ENCODE measurements at places on chromosomes 11 and 22. TPM values are rescaled to one million over a fixed set of nuclear protein-coding genes. Genes with fewer than 3 reads are reported as not detected.
A peak's percentile ranks its signal among the peaks of the same experiment; 100 is the strongest.

Gene TRIM29
- not detected for total RNA-seq

Gene PATE2
- not detected for total RNA-seq

DNA sequence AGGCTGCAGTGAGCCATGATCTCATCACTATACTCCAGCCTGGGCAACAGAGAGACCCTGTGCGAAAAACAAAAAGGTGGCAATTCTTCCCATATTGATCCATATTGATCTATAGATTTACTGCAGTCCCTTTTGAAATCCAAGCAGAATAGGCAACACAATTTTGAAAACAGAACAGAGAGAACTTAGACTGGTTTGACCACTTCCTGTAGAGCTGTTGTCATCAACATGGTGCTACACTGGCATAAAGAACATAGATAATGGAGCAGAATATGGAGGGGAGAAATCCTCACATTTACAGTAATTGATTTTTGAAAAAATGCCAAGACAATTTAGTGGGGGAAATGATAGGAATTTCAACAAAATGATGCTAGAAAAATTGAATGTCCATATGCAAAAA, 34.1 kb downstream of the GRK3 start:
- no peak for DNase-seq

GRCh38 chr11:60172011-60172410, 10.9 kb downstream of the MS4A6A start:
- DNase-seq, result no peak

GRCh38 chr11:92137747-92138146, 86.9 kb upstream of the FAT3 start:
- no peak for DNase-seq

DNA sequence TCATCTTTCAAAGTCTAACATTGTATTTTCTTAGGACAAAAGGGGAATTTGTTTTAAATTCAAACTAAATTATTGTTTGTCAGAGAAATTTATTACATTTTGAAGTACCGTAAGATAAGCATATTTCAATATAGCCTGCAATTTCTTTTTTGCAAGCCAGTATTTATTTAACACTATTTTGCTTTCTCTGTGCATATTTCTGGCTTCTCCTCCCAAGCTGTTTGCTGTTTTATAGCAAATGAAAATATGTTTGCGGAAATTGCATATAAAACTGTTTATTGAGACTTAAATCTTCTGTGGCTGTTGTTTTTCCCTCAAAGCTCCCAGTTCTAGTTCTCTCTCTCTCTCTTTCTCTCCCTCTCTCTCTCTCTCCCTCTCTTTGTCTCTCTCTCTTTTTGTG, 866.8 kb downstream of the FAM181B start:
- DNase-seq, result no peak

- DNase-seq, result no peak
Measured at GRCh38 chr11:92627615-92628256, 341.7 kb upstream of the MTNR1B start.

DNA sequence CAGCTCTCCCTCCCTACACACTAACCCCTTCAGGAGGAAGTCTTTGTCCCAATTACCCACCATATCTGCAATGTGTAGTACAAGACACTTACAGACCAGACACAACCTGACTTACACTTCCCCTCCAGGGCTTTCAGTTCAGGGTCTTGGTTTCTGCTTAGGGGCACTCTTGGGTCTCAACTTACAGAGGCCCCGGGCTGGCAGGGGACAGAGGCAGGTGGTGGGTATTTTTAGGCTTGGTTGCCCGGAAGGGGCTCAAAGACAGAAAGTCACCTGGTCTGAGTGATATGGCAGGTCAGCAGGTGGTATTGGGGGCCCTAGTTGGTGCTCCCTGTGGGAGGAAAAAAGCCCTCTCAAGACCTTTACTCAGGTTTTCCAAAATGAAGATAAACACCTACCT, 3.4 kb upstream of the TMEM184B start:
- no peak for DNase-seq

Gene CARNS1
- 5.1 TPM for total RNA-seq

Gene RASGRP2
- 37.3 TPM for total RNA-seq

Gene SLC37A2
- total RNA-seq, result 4.5 TPM

Gene LIF
- 0.09 TPM for total RNA-seq

Gene RFPL1
- total RNA-seq, result not detected

DNA sequence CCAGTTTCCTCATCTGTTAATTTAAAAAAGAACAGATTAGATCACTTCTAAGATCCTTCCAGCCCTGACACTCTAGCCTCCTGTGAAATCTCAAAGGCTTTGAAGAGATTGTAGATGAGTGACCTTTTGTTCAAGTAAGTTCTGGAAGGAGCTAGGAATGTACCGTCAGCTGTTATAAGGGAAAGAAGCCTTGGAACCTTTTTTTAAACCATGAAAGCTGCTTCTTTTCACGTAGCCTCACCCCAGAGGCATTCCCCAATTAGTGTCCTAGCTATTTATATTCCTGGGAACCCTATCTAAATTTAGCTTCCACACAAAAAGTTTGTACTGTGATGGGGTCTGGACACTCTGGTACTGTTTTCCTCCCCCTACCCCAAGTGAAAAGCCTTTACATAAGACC, 35.8 kb upstream of the SLN start:
- no peak for DNase-seq

Gene FOLR1
- total RNA-seq, result not detected

GRCh38 chr11:80297858-80298632, 857.2 kb upstream of the TENM4 start:
- no peak for DNase-seq

DNA sequence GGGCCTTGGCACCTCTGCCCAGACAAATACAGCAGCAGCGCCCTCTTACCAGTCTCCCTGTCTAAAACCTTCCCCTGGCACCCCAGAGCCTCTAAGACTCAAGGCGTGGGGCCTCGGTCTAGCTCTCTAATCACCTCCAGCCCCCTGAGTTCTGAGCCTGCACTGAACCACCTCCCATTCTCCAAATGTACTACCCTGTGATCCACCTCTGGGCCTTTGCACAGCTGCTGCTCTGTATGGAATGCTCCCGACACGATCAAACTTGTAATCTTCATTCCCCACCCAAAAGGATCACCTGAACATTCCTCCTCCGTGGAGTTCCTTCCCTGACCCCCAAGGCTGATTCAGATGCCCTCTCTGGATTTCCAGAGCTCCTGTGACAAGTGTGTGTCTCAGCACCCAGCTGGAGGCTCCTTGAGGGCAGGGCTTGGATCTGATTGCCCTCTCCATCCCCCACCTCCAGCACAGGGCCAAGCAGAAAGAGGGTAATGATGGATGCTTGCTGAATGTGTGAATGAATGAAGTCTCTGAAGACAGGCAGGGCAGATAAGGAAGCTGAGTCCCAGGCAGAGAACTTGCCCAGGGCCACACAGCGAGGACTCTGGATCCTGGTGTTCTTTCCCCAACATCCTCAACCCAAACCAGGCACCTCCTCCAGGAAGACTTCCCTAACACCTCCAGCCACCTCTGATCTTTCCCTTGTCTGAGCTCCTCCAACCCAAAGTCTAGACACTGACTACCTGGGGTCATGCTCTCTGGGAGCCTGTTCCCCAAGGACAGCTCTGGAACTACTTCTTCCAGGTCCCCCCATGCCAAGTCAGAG, 18.3 kb downstream of the STARD10 start:
- DNase-seq, result no peak

Gene OR2AG2
- total RNA-seq, result not detected

- no peak for DNase-seq
Measured at GRCh38 chr11:73465023-73465675, 89.0 kb downstream of the RELT start.

GRCh38 chr11:59417023-59417422, 9.2 kb downstream of the OR5A2 start:
- DNase-seq, result no peak

DNA sequence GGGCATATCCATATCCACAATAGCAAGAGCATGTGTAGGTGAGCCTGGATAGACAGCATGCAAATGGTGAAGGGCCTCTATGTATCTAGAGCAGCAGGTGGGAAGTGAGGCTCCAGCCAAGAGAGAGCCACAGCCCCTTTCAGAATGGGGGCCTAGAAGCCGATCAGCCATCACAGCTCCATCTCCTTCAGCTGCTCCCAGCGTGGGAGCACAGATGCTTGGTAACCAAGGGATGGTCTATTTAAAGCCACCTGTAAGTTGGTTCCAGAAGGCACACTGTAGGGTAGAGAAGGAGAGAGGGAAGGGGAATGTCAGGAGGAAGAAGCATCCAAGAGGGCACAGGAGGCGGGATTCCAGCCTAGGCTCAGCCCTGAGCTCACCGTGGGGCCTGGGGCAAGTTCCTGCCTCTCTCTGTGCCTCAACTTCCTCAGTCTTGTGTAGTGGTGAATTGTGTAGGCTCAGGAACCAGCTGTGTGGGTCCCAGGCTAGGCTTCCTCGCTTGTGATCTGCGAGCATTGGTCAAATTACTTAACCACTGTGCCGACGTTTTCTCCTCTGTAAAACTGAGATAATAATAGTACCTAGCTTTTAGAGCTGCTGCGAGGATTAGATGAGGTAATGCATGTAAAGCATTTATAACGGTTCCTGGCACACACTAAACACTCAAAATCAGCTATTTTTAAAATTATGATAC, 122.9 kb upstream of the NAV2 start:
- no peak for DNase-seq

DNA sequence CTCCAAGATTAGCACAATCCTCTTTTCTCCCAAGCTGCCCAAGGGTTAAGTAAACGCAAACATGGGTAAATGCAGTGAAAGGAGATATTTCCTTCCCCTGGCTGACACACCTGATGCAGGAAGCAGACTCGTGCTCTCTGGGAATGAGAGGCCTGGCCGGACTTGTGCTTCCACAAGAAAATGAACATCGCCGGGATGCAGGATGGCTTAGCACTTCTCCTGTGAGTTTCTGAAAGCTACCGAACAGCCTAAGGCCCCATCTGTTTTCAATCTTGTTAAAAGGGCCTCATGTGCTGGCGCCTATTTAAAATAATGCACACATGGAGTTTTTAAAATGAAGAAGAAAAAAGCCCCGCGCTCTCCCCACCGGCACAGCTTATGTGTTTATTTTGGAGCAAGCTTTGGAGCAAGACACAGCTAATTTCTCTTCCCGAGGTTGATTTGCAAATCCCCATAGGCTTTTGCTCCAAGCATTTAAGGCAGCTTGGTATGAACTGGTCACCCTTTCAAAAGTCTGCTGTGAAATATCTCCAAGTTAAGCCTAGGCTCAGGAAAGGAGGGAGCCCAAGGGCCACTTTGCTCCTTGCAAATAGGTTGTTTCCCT, 100.9 kb downstream of the SYN3 start:
- no peak for DNase-seq

- peak; percentile 49 for DNase-seq
Measured at GRCh38 chr11:47186076-47186699, at the start of gene PACSIN3. PACSIN3 (minus strand) TSS chr11:47186434; CDS start chr11:47182727, 3,707 bp downstream.

Gene TUB
- total RNA-seq, result 27.6 TPM

GRCh38 chr11:1083621-1084551, 9.2 kb downstream of the MUC2 start:
- DNase-seq, result peak; percentile 10

DNA sequence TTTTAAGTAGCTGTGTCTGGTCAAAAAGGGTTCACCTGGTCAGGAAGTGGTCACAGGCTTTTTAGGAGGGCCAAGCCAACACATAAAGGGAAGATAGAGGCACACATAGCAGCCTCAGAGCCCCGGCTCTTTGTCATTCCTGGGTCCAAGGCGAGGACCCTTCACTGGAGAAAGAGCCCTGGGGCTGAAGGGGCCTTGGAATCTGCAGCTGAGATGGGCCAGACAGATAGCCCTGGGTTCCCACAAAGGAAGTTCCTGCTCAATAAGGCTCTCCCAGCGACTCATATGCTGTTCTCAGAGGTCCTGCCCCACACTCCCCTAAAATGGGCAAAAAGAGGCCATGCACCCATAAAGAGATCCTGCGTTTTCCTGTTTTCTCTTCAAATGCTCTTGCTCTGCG, 77.7 kb downstream of the LINC01488 start:
- DNase-seq, result no peak

DNA sequence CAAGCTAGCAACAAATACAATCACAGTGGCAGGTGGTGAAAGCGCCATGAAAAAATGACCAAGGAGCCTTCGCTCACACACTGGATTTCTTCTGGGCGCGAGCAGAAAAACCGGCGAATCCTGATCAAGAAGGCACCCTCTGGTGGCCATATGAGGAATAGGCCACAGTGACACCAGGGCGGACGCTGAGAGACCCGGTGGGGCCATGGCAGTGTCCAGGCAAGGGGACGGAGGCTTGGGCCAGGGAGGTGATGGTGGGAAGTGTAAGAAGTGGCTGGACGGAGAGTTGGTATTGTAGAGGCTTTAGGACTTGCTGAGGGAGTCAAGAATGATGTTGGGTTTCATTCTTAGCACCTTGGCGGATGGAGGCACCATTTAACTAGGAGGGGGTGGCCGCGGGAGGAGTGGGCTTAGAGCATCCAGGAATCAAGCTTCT, 16.9 kb upstream of the RAC2 start:
- DNase-seq, result peak; percentile 78

- DNase-seq, result no peak
Measured at GRCh38 chr11:5928811-5929210, 13.2 kb upstream of the OR56A3 start.

Data from right cardiac atrium (tissue), 5 donors.